Stimulated activated CD4-positive, alpha-beta T cell treated with anti-CD3 and anti-CD28 coated beads, Interleukin-1b, Interleukin-23, amount 100 ng/mL, for 48 hours (primary cell): ENCODE measurements at places on chromosomes 4 and X.

DNA sequence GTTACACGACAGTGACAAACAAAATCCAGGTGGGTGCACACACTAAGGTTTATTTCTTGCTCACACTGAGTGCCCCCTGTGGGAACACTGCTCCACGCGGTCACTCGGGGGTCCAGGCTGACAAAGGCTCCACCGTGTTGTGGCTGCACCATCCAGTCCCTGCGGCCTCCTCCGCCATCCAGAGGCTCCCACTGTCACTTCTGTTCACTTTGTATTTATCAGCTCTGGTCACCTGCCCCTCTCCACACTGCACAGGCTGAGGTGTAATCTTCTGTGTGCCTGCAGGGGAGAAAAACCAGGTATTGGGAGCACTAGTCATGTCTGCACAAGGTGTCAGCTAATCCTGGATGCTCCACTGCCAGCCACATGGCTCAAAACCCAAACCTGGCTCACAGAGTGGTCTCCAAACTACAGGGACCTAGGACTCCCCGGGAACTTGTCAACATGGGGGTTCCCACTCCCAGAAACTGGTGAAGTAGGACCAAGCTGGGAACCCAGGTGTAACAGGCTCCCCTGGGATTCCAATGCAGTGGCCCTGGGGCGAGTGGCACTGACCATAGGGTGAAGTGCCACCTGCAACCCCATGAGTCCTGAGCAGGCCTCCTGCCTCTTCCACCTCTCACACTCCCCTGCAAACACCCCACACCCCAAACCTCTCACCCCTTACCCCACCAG is 25.5 kb downstream of the HMX1 start:
- DNase-seq: no peak

GRCh38 chr4:16337936-16338335 is 111.7 kb upstream of the TAPT1 start:
- DNase-seq: no peak

- no peak for DNase-seq
Measured at GRCh38 chr4:180655886-180656285, 1587.3 kb upstream of the TENM3 start.

- DNase-seq: peak; percentile 30
Measured at GRCh38 chrX:130171446-130172126, at the start of gene RAB33A. RAB33A (plus strand) TSS chrX:130171962; CDS start chrX:130172063, 101 bp downstream.

GRCh38 chrX:2542826-2543521 is 42.2 kb upstream of the DHRSX start:
- no peak for DNase-seq

- no peak for DNase-seq
Measured at GRCh38 chr4:73315091-73315490, 56.5 kb upstream of the ANKRD17 start.

- no peak for DNase-seq
Measured at GRCh38 chrX:4905576-4905975, 1192.1 kb upstream of the PRKX start.

- DNase-seq: no peak
Measured at GRCh38 chr4:177546745-177547144, 104.5 kb upstream of the AGA start.

DNA sequence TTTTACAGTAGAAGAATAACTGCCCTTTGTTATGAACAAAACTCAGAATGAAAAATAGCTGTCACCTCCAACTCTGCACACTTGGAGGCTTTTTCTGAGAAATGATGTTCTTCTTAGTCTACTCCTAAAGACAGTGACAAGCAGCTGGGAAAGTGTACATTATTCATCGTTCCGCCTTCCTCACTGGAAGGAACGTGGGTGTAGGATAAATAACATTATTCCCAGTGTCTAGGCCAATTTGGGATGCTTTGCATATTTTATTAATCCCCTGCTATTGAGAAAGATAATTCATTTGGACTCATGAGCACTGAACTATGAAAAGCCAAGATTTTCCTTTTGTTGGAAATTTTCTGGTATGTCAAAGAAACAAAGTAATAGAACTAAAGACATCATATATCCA is 87.8 kb downstream of the VCX2 start:
- no peak for DNase-seq

- DNase-seq: no peak
Measured at GRCh38 chr4:184668511-184669114, 19.1 kb downstream of the PRIMPOL start.

GRCh38 chrX:70138622-70139021 is 5.4 kb downstream of the IGBP1 start:
- DNase-seq: no peak

- no peak for DNase-seq
Measured at GRCh38 chr4:184937745-184938144, 80.5 kb upstream of the HELT start.

DNA sequence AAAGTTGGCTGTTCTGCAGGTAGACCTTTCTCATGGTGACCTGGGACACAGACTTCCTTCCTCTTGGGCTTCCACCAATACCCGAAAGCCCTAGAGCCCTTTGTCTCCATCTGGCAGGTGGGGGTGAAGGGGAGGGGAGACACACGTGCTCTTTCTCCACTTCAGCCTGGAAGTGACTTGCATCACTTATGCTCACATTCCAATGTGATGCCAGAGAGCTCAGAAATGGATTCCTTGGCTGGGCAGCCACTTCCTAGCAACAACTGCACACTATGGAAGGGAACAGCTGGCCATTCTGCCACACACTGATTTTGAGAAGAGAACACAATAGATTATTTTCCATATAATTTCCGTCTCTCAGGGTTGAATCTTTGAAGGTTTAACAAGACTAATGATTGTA is 36.3 kb downstream of the C4orf51 start:
- no peak for DNase-seq

DNA sequence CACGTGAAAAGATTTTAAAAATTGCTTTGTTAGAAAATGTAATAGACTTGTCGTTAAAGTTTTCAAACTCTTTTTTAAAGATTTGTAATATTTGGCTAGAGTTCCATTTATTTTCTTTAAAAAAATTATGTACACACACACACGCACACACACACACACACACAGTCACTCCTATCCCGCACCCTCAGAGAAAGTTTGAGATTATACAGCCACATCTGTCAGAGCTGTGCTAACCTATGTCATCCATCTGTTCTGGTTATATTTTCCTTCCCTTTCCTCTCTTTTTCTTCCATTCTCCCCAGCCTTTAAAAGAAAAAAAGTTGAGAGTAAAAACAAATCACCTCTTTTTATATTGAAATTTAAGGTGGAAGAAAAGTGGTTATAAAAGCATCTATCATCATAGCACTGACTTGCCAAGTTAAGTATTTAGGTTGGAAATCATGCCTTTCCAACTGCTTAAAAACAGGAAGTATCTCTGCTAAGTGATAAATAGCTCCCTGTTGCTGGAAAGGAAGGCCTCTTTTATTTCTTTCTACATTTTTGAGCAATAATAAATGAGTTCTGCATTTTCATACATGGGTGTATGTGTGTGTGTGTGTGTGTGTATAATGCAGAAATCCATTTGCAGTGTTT is 163.3 kb upstream of the SPRY1 start:
- DNase-seq: no peak

DNA sequence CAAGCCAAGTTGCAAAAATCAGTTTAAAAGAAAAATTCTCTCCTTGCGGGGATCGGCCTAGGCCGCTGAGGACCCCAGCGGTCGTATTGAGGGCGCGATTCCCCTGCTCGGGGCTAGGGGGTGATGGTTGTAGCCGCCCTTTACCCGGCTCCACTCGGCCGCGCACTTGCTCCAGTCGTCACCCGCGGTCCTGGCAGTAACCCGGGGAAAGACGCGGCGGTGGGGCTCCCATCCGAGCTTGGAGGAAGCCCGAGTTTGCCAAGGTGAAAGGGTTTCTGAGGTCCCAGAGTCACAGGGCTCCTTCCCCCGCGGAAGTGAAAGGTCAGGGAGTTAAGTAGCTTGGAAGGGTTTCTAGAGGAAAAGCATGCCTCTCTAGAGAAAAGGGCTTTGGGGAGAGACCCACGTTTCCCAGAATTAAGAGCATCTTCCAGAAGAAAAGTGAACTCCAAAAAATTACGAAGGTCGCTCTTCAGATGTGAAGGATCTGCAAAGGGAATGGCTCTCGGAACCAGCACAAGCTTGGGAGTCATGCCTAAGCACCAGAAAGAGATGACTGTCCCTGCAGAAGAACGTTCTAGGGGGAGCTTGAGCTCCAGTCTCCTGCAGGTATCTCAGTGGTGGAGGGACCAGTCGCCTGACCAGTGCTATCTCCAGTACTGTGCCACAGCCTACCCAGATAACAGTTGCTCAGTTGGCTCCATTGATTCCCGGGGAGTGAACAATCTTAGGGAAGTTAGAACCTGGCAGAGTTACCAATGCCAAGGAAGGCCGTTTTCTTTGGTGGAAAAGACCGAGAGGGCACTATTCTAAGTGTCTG is 875 bp downstream of the LAP3 start:
- DNase-seq: peak; percentile 35

- no peak for DNase-seq
Measured at GRCh38 chrX:136620780-136621179, 27.2 kb upstream of the CD40LG start.

- DNase-seq: no peak
Measured at GRCh38 chrX:68840256-68840655, 11.4 kb downstream of the EFNB1 start.

- no peak for DNase-seq
Measured at GRCh38 chrX:121407627-121408026, 360.2 kb downstream of the GLUD2 start.

DNA sequence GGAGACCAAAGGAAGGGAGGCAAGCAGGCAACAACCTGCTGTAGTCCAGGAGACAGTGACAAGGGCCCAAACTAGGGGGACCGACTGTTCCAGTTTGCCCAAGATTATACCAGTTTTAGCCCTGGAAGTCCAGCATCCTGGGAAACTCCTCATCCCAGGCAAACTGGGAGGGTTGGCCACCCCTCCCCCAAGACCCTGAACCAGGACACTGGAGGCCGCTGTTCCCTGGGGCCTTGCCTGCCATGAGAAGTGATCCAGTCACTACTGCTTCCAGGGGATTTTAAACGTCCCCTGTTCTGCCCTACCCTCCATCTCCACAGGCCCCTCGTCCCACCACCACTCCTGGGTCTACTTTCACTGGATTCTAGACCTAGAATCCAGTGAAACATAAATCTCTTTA is 4.3 kb upstream of the DGAT2L6 start:
- no peak for DNase-seq

DNA sequence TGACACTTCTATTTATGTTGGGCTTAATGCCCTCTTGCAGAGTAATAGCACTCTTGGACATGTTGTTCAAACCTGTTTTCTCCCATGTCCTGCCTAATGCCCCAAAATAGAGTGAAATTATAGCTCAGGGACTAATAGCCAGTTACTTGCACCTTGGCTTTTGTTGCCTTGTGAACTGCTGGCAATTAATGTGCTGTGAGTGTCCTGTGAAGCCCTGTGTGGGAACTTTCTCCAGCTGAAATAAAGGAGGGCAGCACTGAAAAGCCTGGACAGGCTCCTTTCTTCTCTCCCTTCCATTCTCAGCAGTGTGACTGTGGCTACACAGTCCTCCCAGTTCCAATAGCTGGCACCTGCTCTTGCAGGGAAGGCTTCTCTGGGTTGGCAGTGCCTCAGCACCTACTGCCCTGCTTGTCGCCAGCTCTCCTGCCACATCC is 72.4 kb downstream of the DCLK2 start:
- DNase-seq: no peak

DNA sequence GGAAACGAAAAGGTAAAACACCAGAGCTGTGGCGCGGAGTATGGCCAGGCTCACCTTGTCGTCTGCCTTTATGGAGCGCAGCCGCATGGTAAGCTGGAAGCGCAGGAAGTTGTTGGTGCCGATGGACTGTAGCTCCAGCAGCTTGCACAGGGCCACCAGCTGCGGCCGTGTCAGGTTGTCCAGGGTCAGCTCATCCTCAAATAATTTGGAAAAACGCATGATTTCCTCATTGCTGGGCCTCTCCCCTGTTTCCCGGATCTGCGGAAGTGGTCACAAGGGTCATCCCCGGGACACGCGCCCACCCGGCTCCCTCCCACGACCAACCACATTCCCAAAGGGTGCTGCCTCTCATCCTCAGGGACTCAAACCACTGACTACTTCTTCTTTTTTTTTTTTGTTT is 23.3 kb downstream of the LETM1 start:
- no peak for DNase-seq

GRCh38 chr4:185810746-185811508 is 1.1 kb downstream of the SORBS2 start:
- DNase-seq: no peak

- DNase-seq: no peak
Measured at GRCh38 chrX:41481264-41482109, 34.3 kb downstream of the NYX start.

GRCh38 chrX:132433001-132433400 is 55.8 kb downstream of the MBNL3 start:
- no peak for DNase-seq

DNA sequence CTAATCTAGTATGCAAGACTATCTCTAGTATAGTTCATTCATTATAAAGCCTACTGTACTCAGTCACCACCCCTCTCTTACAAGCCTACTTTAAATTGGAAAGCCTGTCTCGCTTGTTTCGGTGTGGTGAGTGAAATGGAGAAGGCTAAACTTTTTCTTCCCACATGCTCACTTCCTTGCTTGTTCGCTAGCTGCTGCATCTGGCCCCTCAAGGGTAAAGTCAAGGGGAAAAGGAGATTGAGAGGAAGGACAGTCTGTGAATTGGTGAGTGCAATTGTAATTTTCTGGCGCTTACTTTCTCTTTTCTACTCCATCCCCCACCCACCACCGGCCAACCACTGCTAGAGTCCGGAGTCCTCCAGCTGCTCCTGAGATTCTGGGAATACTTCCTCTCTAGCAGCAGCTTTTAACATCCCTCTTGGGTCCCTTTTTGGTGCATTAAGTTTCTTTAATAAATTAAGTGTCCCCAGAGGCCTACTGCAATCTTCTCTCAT is 12.1 kb upstream of the ARAP2 start:
- DNase-seq: no peak

DNA sequence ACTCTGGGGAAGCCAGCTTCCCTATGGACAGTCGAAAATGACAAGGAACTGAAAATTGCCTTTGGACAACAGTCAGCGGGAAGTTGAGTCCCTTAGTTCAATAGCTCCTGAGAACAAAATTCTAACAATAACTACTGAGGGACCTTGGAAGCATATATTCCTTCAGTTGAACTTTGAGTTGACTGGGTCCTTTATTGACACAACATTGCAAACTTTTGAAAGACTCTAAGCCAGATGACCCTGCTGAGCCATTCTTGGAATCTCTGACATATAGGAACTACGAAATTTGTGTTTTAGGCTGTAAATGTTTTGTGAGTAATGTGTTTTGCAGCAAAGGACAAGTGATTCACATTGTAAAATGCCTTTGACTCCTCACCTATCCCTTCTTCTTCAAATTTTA is 548.8 kb upstream of the LCORL start:
- no peak for DNase-seq

- DNase-seq: no peak
Measured at GRCh38 chrX:11611965-11612364, 53.8 kb downstream of the ARHGAP6 start.

DNA sequence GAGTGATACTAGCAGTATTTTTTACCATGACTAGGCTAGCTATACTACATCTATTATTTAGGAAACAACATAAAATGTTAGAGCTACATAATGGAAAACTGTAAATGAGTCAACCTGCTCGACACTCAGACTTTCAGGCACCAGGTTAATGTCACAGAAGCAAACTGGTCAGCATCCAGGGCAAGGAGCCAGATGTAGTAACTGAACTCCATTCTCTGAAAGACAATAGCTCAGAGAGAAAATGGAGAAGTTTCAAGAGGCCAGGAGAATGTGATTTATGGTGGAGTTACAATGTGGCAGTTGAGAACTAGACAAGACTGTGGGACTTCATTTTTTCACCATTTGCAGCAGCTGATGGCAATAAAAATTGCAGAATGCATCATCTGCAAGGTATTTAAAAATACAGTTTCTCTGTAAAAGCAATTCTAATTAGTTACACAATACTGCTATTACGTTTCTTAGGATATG is 342.7 kb upstream of the PABPC4L start:
- DNase-seq: no peak

- no peak for DNase-seq
Measured at GRCh38 chr4:56134266-56134665, 185.5 kb downstream of the CEP135 start.
